ENCODE measurements at places on chromosomes 7 and 10.

DNA sequence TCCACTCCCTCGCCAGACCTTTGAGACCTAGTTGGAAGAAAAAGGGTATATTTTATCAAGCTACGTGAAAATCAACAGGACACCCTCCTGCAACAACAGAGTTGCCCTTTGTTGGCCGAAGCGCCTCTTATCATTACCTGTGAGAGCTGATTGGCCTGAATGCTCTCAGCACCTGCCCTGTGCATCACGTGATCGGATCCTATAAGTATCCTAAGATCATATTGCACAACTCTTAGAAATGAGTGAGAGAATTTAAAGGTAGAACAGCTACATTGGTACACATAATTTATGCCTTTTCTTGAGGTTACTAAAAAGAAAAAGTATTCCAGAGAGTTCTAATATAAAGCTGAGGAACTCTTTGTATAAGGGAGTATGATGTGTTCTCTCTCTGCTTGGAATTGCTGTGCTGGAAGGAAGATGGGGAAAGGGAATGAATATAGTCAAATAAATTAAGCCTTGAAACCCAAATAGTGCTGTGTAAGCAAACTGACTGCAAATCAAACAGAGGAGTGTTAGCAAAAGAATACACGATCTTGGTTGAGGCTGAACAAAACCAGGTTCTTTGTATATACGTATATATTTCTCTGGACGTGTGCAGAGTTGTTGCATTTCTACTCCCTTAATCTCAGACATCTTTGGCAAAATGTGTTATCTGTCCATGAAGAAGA is 69.3 kb downstream of the LRRC4 start:
- no peak for DNase-seq

- DNase-seq: no peak
Measured at GRCh38 chr7:50607524-50608125, 42.4 kb upstream of the DDC start.

DNA sequence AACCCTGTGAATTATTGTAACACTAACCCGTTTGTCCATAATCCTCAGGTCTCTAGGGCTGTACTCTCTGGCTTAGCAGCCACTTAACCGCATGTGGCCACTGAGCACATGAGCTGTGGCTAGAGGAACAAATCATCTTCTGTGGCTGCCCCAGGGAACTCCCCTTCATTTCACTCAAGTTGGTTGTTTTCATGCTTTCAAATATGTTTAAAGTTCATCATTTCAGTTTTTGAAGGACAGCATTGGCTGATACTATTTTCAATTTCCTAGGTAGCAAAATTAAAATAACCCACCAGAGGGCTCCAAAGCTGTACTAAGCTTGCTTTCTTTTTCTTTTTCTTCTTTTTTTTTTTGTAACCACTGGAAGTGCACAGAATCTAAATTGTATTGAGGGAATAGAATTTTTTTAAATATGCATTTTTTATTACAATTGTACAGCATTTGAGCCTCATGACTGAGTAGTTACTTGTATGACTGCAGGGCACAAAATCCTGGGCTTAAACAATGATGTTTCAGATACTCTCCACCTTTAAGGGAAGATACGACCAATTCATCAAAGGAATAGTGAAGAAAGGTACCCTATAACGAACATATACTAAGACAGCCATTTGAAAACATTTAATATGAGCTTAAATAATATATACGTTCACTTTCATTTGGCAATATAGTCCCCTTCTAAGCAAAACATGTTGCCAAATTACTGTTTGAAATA is 38.6 kb downstream of the MRC1 start:
- peak; percentile 62 for DNase-seq

DNA sequence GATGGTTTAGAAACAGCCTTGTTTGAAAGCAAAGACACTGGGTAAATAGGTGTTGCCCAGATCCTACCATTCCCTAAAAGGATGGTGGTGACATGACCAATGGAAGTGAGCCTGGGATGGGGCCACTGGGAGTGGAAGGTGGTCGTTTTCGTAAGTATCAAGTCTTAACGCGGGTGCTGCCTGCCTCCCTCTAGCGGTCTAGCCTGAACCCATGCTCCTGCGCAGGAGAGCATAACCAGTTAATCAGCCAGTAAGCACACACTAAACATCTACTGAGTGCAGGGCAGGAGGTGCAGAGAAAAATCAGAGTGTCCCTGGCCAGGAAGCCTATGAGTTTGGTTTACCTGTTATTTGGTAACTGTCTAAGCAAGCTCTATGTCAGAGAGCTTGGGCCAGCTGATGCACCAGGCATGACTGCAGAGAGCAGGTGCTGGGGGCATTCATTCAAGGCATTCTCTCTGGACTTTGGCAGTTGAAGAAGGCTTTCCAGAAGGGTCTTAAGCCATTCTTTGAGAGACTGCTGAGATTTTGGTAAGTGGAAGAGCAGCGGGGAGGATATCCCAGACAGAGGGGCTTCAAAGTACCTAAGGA is 930 bp downstream of the GARIN1A start:
- peak; percentile 7 for DNase-seq

- DNase-seq: no peak
Measured at GRCh38 chr7:51545131-51545530, 228.5 kb upstream of the COBL start.

- DNase-seq: no peak
Measured at GRCh38 chr7:139808846-139809442, 20.1 kb upstream of the TBXAS1 start.

GRCh38 chr10:132911786-132912097 is 30.6 kb downstream of the CFAP46 start:
- DNase-seq: no peak

DNA sequence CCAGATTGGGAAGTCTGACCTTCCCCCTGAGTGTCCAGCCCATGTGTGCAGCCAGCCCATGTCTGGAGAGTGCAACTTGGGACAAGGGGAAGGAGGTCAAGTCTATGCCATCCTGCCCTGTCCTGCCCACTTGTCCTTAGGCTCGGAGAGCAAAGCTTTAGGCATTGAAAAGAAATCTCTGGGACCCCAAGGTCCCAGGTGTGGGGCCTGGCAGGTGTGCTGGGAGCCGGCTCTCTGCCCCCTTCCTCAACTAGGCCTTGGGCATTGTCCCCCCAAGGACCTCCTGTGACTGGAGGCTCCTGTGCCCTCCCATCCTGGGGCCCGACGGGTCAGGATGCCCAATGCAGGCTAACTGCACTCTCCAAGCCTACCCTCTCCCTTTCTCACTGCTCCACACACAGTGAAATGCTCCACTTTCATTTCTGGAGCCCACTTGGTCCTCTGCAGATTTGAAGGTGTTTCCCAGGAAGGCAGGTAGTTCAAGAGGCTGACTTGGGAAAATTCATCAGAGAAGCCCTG is 124.7 kb downstream of the PTPN20 start:
- DNase-seq: no peak

DNA sequence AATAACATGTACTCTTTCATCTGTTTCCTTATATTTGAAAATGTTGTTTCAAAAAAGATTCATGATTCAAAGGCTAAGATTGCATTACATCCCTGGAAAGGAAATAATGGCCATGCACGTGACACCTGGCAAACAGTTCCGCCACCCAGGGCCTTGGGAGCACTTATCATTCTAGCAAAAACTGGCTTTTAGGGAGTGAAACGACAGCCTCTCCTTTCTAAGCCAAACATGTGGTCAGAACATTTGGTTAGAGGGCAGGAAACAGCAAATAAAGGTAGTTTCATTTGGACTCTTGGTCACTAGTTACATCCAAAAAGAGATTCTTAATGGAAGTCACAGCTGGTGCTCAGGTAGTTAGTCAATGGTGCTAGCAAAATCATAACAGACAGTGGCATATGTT is 83.5 kb downstream of the FAS start:
- no peak for DNase-seq

DNA sequence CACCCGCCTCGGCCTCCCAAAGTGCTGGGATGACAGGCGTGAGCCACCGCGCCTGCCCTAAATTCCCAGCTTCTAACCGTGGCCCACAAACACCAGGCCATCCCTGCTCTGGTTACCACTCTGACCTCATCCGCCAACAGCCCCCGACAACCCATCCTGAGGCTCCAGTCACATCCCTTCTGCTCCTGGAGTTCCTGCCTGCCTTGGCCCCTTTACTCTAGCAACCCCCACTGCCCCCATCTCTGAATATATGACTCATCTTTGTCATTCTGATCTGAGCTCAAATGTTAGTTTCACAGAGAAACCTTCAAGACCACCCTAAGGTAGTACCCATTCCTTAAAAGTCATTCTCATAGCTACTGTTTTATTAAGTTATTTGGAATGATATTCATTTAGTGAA is 26.6 kb downstream of the RHEB start:
- DNase-seq: no peak

- DNase-seq: no peak
Measured at GRCh38 chr7:132499065-132499464, 77.2 kb downstream of the PLXNA4 start.

DNA sequence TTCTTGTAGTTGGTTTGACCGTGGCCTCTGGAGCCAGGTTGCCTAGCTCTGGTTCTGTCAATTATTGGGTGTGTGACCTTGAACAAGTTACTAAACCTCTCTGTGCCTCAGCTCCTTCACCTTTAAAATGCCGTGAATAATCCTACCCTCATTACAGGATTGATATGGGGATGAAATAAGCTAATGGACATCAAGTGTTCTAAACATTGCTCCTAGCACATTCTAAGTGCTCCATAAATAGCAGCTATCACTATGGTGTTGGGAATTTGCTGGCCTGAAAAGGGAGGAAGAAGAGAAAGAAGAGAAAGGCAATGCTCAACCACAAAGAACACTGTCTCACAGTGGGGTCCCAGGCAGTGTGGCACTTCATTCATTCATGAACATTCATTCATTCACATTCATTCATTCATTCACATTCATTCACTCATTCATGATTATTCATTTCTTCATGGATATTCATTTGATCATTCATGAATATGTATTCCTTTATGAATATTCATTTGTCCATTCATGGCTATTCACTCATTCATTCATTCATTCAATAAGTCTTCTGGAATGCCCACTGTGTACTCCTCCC is 38.8 kb downstream of the TMEM130 start:
- DNase-seq: no peak

DNA sequence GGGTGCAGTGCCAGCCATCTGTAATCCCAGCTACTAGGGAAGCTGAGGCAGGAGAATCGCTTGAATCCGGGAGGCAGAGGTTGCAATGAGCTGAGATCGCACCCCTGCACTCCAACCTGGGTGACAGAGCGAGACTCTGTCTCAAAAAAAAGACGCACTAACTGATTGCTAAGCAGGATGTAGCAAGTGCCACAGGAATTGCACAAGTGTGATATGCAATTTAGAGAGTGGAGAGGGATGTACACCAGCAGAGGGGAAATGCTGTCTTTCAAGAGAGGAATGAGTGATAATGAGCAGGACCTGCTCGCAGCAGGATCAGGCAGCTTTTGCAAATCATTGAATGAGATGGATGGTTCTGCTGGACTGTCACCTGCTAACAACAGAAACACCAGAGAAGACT is 13.3 kb upstream of the SLC16A12 start:
- no peak for DNase-seq

- DNase-seq: no peak
Measured at GRCh38 chr7:12728192-12728538, 40.7 kb downstream of the ARL4A start.

GRCh38 chr10:35214607-35215020 is 88.0 kb downstream of the CREM start:
- DNase-seq: no peak

DNA sequence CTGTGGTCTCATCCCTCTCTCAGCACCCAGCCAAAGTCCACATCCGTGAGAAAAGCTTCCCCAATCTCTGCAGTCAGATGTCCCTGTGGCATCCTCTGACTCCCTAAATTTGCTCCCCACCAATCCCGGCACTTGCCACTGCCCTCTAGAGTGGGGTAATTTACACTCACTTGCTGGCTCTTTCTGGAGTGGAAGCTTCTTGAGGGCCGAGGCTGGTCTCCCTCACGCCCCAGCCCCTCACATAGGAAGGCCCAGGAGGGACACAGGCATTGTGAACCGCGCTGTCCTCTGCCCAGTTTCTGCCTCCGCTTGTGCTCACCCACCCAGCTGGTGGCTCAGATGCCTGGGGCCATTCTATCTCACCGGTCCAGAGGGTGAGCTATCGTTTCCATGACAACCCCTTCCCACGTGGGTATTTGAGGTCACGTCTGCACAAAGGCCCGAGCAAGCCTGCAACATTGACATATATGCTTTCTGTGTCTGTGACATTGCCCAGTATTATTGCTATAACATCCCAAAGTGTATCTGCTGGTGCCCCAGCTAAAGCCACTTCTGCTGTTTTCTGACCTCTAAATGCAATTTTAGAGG is 97.3 kb upstream of the CTBP2 start:
- peak; percentile 14 for DNase-seq

GRCh38 chr7:42236976-42237810 is at the start of gene GLI3:
TSS of gene GLI3 (minus strand) at chr7:42237209. CDS start at chr7:42223253, 13,956 bp downstream.
- DNase-seq: peak; percentile 57

GRCh38 chr7:80597875-80598274 is 40.6 kb upstream of the CD36 start:
- DNase-seq: no peak

DNA sequence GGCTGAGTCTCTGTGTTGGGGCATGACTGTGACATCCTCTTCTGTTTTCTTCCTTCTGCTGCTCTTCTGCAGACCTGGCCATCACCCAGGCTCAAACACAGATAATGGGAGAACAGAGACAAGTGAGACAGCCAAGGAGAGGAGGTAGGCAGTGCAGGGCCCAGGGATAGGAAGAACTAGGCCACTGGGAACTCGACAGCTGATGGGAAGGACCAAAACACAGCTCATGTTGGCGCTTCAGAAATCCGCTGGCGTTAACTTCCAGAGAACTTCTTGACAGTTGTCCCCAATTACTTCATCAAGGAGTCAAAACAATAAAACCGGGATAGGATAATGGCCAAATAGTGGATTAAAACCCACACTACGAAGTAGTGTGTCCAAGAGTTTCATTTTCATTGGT is 97.0 kb upstream of the PALS2 start:
- no peak for DNase-seq

- no peak for DNase-seq
Measured at GRCh38 chr7:2154831-2155230, 77.9 kb downstream of the MAD1L1 start.

GRCh38 chr10:110972231-110973134 is 53.1 kb downstream of the SHOC2 start:
- no peak for DNase-seq

GRCh38 chr10:31660300-31660699 is 268.3 kb downstream of the ARHGAP12 start:
- no peak for DNase-seq

DNA sequence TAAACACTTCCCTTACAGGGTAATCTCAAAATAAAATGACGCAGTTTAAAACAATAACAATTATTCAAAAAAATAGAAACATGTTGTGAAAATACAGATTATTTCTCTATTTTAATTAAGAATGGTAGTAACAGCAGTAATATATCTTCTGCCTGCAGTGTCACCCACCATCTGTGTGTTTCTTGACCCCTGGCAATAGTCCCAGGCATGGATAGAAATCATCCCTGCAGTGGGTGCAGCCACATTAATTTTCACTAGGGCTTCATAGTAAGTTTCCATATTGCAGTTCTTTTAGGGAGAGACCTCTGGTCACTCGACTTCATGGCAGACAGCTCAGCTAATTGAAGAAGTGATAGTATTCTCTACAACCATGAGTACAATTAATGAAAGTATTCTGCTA is 470.1 kb upstream of the TEX47 start:
- DNase-seq: no peak
